Activated CD8-positive, alpha-beta T cell treated with anti-CD3 and anti-CD28 coated beads, Interleukin-2, amount 10 ng/mL, durations not matched to agents 7 days and 5 days (primary cell): ENCODE measurements at places on chromosomes 5 and 9.

DNA sequence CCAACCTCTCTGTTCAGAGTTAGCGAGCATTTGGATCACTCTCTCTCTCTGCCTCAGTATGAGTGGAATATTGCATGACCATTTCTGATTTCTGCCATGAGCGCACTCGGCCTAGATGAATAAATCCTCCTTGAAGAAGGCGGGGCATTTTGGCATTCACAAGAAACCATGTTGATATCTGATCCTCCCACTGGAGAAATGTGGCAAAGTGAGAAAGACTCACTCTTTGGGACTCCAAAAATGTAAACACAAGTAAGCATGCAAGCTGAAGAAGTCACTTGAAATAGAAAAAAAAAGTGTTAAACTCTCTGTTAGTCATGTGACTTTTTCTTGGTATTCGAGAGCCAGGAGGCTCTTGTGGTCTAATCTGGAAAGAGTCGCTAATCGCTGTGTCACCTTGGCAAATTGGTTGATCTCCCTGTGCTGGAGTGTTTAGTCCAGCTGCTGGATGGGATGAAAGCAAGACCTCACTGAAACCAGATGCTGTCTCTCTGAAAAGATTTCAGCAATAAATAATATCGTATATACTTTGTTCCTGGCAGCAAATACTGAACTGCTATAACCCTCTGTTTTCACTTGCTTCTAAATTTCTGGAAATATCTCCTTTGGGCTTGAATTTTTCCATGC is 95.5 kb downstream of the GHR start:
- no peak for DNase-seq

DNA sequence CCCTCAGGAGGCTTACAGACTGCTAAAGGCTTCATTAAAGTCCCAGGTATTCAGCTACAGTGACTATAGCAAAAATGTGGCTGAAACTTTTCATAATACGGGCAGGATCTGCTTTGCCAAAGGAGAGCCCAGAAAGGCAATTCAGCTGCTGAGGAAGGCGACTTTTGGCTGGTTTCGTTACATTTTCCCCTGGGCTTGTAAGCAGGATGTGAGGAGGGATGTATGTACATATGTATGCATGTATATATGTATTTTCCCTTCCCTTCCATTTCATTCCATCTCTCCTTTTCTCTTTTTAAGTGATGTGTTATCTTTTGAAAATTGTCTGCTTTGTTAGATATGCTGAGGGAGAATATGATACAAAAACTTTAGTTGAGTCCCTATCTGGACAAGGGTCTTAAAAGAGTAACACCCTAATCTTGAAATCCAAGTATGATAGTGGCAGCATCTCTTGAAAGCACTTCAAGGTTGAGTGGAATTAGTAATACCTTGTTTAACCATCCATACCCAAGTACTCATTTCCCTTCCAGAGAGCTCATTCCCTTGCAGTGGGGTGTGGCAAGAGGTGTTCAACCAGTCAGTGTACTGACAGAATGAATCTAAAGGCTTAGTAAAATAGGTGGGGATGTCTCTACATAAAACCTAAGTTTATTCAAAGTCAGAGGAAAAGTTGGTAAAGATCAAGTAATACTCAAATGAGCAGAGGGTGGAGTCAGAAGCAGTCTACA is 28.7 kb downstream of the RAD1 start:
- no peak for DNase-seq

DNA sequence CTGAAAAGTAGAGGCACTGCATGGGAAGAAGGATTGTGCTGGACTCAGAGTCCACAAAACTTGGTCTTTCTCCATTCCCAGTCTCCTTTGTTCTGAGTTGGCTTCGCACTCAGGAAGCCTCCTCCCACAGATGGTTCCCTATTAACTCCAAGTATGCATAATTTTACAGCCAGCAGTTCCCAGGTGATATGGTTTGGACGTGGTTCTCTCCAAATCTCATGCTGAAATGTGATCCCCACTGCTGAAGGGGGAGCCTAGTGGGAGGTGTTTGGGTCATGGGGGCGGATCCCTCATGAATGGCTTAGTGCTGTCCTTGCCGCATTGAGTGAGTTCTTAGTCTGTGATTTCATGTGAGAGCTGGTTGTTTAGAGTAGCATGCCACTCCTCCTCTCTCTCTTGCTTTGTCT is 86.6 kb downstream of the FEM1C start:
- DNase-seq = no peak

- DNase-seq = no peak
Measured at GRCh38 chr9:135506327-135507103, 6.0 kb downstream of the MRPS2 start.

DNA sequence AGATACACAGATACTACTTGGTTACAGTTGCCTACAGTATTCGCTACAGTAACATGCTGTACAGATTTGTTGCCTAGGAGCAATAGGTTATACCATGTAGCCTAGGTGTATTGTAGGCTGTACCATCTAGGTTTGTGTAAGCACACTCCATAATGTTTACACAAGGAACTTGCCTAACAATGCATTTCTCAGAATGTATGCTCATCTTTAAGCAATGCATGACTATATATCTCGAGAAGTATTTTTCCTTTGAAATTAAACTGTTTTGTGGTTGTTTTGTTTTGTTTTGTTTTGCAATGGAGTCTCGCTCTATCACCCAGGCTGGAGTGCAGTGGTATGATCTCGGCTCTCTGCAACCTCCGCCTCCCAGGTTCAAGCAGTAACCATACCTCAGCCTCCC is 25.3 kb downstream of the LRRC70 start:
- DNase-seq = no peak
